Glutamatergic neuron (in vitro differentiated cells): ENCODE measurements at places on chromosomes 5 and 9. TPM values are rescaled to one million over a fixed set of nuclear protein-coding genes. Genes with fewer than 3 reads are reported as not detected.

GRCh38 chr9:2385746-2386145 lies 235.8 kb upstream of the VLDLR start:
- H3K27ac ChIP-seq: no peak overlapping the region
- peaks cover 7% of the 10 kb centered on the region for H3K36me3 ChIP-seq
- no peaks in the 10 kb centered on the region for H3K4me1 ChIP-seq
- no peaks in the 10 kb centered on the region for H3K27me3 ChIP-seq

- H3K27ac ChIP-seq: peak overlapping the region; percentile 35
- H3K36me3 ChIP-seq: no peaks in the 10 kb centered on the region
- peaks cover 20% of the 10 kb centered on the region for H3K4me1 ChIP-seq
These were observed 12.6 kb upstream of the TNIP1 start for GRCh38 chr5:151093476-151093889.

ZFP2 gene
- total RNA-seq: 2.2 TPM

- no peaks in the 10 kb centered on the region for H3K36me3 ChIP-seq
- no peak overlapping the region for H3K4me3 ChIP-seq
- no peak overlapping the region for H3K27ac ChIP-seq
- no peaks in the 10 kb centered on the region for H3K4me1 ChIP-seq
These were observed 2.4 kb downstream of the ANKRD31 start for GRCh38 chr5:75234251-75234650.

DNA sequence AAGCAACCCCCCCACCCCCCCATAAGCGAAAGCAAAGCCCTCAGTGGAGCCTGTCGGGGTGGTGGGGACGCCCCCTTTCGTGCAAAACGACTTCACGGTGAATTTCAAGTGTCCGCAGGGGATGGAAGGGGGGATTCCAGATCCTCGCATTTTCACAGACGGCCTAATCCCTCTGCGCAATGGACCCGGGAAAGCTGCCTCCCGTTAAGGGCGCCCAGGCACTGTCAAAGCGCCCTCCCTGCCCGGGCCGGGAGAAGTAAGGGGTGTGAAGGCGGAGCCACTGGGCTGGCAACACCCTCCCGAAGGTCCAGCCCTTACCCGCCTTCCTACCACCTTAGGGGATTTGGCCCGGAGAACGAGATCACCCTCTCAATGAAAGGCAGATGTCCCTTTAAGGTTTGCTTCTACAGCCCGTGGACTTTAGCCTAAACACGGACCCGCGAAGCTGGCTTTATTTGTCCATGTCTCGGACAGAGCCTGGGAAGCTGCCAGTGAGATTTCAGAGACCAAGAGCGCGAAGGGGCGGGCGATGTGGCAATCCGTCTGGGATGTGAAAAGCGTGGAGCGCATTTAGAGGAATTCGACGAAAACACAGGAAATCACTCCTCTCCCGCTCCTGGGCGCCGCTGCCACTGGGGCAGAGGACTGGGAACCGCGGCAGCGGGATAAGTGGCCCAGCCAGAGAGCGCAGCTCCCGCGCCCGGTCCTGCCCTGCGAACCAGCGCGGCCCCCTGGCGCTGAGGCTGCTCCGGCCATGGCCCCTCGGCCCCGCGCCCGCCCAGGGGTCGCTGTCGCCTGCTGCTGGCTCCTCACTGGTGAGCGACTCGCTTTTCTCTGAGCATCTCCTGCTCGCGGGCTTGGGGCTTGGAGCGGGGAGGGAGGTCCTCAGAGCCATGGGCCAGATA lies at the start of the genes ITGA1 and PELO:
ITGA1 (plus strand) TSS at position 317 of the 905 bp plus-strand sequence; CDS start at position 755, 438 bp downstream.
PELO (plus strand) TSS at position 317 of the 905 bp plus-strand sequence. CDS start 12,479 bp downstream, outside the sequence.
- H3K36me3 ChIP-seq: no peaks in the 10 kb centered on the region
- H3K27ac ChIP-seq: peak within 1 kb of the TSS; percentile 36
- H3K4me3 ChIP-seq: peak within 1 kb of the TSS; percentile 96
- H3K4me1 ChIP-seq: no peaks in the 10 kb centered on the region

DNA sequence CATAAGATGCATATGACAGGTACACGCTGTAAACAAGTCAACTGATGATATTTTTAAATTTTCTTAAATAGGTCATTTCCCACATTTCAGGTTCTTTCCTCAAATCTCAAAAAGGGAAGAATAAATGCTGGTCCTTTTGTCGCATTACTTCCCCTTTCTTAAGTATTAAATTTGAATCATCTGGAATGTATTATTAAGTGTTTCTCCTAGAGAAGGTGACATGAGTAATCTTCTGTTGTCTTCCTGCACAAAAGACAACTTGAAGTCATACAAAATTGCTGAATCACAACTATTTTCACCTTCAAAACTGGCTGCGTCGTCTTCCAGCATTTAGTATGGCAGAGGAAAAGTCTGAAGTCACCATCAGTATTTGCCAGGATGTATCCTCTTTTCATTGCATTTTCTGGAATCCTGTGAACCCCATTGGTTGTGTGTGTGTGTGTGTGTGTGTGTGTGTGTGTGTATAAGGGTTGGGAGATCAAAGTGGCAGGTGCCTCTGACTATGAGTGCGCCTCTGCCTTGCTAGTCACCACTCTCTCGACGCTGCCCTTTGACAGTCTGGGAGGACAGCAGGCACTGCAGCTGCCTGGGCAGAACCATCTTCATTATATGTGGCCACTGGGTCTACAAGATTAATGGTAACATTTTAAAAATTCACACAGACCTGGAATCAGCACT lies 86.9 kb downstream of the MVB12B start:
- H3K27me3 ChIP-seq: peaks cover 2% of the 10 kb centered on the region
- peaks cover 7% of the 10 kb centered on the region for H3K4me1 ChIP-seq
- no peak overlapping the region for H3K27ac ChIP-seq
- no peak overlapping the region for H3K4me3 ChIP-seq
- peaks cover 1% of the 10 kb centered on the region for H3K36me3 ChIP-seq
- DNase-seq: no peak

RC3H2 gene
- 71.7 TPM for total RNA-seq

GRCh38 chr5:72177538-72177937 lies 70.3 kb downstream of the MAP1B start:
- peaks cover 40% of the 10 kb centered on the region for H3K27me3 ChIP-seq
- DNase-seq: no peak
- H3K4me3 ChIP-seq: peak overlapping the region; percentile 67
- H3K27ac ChIP-seq: no peak overlapping the region

GRCh38 chr5:174204535-174205313 lies 159.2 kb downstream of the NSG2 start:
- peaks cover 2% of the 10 kb centered on the region for H3K4me1 ChIP-seq
- H3K4me3 ChIP-seq: no peak overlapping the region
- peaks cover 12% of the 10 kb centered on the region for H3K36me3 ChIP-seq
- DNase-seq: no peak
- H3K27me3 ChIP-seq: peaks cover 5% of the 10 kb centered on the region
- H3K27ac ChIP-seq: no peak overlapping the region

C1QTNF3 gene
- total RNA-seq: 9.0 TPM

GRCh38 chr9:135512241-135512603 lies 9.0 kb upstream of the LCN1 start:
- H3K27ac ChIP-seq: no peak overlapping the region
- H3K4me1 ChIP-seq: peaks cover under 1% of the 10 kb centered on the region
- peaks cover 15% of the 10 kb centered on the region for H3K36me3 ChIP-seq
- DNase-seq: no peak
- peaks cover 3% of the 10 kb centered on the region for H3K27me3 ChIP-seq
- no peak overlapping the region for H3K4me3 ChIP-seq

SPAAR gene
- not detected for total RNA-seq

PRSS3 gene
- total RNA-seq: not detected

FCN2 gene
- not detected for total RNA-seq

IL7R gene
- total RNA-seq: not detected

DNA sequence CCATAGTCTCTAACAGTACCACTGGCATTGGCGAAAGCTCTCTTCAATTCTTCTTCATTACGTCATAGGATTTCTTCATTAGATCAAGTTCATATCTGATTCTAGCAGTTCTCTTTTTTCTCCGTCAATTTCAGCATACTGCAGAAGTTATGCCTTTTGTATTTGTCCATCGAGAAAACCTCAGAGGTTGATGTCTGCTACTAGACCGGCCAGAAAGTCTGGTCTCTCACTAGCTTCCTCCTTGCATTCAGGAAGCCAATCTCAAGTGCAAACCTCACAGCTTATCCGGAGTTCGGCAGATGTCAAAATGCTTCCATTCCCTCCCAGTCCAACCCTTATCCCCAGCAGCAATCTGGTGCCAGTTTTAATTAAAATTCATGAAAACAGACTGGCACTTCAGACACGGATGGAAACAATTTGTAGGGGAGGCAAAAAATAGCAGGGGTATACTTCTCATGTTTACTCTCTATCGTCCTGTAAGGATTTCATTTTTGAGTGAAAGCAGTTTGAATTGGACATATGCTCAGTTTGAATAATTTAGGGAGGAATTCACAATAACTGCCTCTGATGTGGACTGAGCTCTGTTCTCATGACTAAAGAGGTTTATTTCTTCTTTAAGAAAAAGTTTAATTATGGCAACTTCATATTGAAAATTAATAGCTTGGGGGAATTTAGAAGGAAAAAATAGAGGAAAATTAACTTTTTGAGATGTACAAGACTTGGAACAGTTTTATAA lies 56.4 kb upstream of the TMC1 start:
- peaks cover 8% of the 10 kb centered on the region for H3K4me1 ChIP-seq
- H3K36me3 ChIP-seq: no peaks in the 10 kb centered on the region
- DNase-seq: no peak
- no peaks in the 10 kb centered on the region for H3K27me3 ChIP-seq

ITGA1 gene
- 0.96 TPM for total RNA-seq

- no peak overlapping the region for H3K4me3 ChIP-seq
- peaks cover 20% of the 10 kb centered on the region for H3K36me3 ChIP-seq
- no peak overlapping the region for H3K27ac ChIP-seq
- H3K27me3 ChIP-seq: peaks cover 12% of the 10 kb centered on the region
These were observed 530.1 kb upstream of the DMAC1 start for GRCh38 chr9:8329561-8330283.

- no peaks in the 10 kb centered on the region for H3K27me3 ChIP-seq
- H3K4me3 ChIP-seq: no peak overlapping the region
- no peak overlapping the region for H3K27ac ChIP-seq
- DNase-seq: no peak
These were observed 154.6 kb upstream of the NR3C1 start for GRCh38 chr5:143558048-143558447.

- no peak overlapping the region for H3K4me3 ChIP-seq
- H3K4me1 ChIP-seq: peaks cover 2% of the 10 kb centered on the region
- H3K27ac ChIP-seq: no peak overlapping the region
- peaks cover 6% of the 10 kb centered on the region for H3K36me3 ChIP-seq
- peaks cover 5% of the 10 kb centered on the region for H3K27me3 ChIP-seq
These were observed 4.1 kb upstream of the NSMF start for GRCh38 chr9:137462986-137463930.

DNA sequence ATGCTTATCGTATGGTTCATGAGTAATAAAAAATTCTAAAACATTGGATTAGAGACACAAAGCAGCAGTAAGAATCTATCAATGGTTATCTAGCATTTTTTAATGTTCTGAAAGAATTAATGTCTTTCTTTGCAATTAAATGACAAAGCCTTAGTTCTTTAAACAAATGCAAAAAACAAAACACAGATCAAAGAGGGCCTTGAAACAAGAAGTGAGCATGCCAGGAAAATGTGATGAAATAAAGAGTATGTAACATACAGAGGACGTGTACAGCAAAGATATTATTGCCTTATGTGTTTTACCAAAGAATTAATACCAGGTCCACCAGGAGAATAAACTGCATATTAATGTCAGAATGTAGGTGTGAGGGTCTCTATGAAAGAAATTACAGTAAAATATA lies 812.3 kb upstream of the GRAMD2B start:
- H3K27me3 ChIP-seq: no peaks in the 10 kb centered on the region
- H3K27ac ChIP-seq: no peak overlapping the region
- H3K4me1 ChIP-seq: peaks cover 6% of the 10 kb centered on the region
- no peak overlapping the region for H3K4me3 ChIP-seq

TNFSF15 gene
- total RNA-seq: not detected

DNA sequence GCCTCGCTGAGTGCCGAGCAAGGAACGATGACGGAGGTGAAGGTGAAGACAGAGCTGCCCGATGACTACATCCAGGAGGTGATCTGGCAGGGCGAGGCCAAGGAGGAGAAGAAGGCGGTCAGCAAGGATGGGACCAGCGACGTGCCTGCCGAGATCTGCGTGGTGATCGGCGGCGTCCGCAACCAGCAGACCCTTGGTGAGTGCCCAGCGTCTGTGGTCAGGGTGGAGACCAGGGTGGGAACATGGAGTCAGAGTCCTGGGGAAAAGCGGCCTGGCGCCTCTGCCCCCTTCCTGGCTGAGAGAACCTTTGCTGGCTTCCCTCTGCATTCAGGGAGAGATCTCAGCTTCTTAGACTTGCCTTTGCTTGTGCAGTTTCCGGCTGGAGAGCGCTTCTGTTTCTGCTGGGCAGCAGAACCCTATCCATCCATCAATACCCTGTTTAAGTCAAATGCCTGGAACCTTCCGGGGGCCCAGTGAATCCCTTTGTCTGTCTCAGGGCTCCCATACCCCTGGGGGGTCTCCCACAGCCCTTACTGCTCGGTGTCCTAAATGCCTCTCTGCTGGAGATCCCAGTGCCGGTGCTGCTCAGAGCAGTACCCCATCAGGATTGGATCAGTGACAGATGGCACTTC lies 89.6 kb downstream of the AMBP start:
- peak overlapping the region; percentile 30 for H3K27ac ChIP-seq
- no peak for DNase-seq
- peaks cover 31% of the 10 kb centered on the region for H3K4me1 ChIP-seq
- peaks cover 14% of the 10 kb centered on the region for H3K36me3 ChIP-seq

GRCh38 chr9:109190151-109190550 lies 23.1 kb upstream of the FRRS1L start:
- no peak for DNase-seq
- H3K27me3 ChIP-seq: peaks cover 3% of the 10 kb centered on the region
- no peak overlapping the region for H3K4me3 ChIP-seq
- no peaks in the 10 kb centered on the region for H3K36me3 ChIP-seq
- H3K4me1 ChIP-seq: peaks cover 24% of the 10 kb centered on the region
- no peak overlapping the region for H3K27ac ChIP-seq
